HS-5 (cell line): ENCODE measurements at places on chromosomes 2 and 18.

DNA sequence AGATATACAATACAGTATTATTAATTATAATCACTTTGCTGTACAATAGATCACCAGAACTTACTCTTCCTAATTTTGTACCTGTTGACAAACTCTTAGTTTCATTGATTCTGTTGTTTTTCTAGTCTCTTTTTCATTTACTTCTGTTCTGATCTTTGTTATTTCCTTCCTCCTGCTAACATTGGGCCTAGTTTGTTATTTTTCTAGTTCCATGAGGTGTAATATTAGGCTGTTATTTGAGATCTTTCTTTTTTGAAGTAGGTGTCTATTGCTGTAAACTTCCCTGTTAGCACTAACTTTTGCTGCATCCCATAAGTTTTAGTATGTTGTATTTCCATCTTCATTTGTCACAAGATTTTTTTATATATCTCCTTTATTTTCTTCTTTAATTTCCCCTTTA is 55.1 kb downstream of the LIMS1 start:
- no peak for DNase-seq

GRCh38 chr2:197869501-197870111 is 65.2 kb downstream of the PLCL1 start:
- DNase-seq, result peak; percentile 32

GRCh38 chr2:238855299-238855698 is 7.4 kb downstream of the TWIST2 start:
- DNase-seq, result no peak

GRCh38 chr2:235852526-235852920 is 315.7 kb downstream of the GBX2 start:
- DNase-seq, result no peak

DNA sequence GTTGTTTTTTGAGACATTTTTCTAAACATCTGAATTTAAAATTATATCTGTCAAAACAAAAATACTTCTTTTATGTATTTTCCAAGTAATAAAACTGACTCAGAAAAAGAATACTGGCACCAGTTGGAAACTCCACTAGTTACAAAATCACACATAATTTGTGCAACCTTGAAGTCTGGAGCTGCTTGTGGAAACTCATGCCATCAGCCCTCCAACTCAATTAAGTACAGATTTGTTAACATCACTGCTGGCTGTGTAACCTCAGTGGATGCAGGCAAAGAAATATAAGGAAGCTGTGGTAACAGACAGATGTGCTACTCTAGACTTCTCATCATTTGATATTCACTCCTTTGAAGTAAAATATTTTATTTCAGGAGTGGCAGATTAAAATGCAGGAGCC is 30.0 kb upstream of the RAPH1 start:
- DNase-seq, result no peak

DNA sequence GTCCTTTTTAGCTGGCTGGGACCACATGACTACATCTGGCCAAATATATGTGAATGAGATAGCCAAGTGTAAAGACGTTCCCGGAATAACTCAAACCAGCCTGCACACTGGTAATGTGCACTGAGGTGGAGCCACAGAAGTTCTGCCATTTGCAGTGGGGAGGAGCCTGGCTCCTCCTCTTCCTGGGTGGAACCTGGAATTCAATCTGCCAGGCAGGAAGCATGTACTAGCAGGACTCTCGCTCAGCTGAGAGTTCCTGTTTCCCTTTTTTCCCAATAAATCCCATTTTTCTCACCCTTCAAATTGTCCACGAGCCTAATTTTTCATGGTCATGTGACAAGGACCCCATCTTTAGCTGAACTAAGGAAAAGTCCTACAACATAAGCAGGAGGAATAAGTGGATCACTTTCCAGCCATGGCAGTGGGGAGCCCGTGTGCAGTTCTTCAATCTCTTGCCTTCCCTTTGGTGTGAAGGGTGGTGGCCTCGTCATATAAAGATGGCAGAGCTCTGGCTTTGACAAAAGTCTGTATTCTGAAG is 183.2 kb downstream of the UXS1 start:
- no peak for DNase-seq

DNA sequence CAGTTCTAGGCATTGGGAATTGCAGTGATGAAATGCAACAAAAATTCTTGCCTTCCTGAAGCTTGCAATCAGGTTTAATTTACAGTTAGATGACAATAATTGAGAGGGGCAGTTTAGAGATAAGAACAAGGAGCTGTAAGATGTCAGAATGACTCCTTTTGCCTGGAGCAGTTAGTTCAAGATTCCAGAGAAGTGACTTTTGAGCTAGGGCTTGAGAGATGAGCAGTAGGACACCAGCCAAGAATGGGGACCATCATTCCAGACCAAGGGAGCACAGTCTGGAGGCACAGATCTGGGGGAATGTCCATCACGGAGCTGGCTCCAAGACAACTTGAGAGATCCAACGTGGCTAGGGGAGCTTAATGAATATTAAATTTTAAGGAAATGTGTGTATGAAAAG is 26.8 kb downstream of the CACNB4 start:
- no peak for DNase-seq
